ENCODE measurements at places on chromosomes 1 and 21.
A peak's percentile ranks its signal among the peaks of the same experiment; 100 is the strongest.

DNA sequence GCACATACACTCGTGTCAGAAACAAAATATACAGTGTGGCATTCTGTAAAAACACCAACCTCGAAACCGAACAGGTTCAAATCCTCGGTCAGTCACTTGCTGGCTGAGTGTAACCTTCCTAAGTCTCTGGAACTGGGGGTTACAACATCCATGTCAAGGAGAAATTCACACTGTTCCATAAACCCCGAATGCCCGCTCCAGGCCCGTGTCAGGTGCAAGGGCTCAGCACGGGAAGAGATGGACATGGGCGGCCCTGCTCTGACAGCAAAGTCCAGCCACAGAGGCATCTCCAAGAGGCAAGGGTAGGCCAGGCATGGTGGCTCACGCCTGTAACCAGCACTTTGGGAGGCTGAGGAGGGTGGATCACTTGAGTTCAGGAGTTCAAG lies 79.5 kb downstream of the SLC66A1 start:
- DNase-seq: no peak

GRCh38 chr1:164672588-164672987 lies 113.6 kb downstream of the PBX1 start:
- DNase-seq: no peak

GRCh38 chr21:21295303-21295702 lies 297.1 kb downstream of the NCAM2 start:
- DNase-seq: no peak

DNA sequence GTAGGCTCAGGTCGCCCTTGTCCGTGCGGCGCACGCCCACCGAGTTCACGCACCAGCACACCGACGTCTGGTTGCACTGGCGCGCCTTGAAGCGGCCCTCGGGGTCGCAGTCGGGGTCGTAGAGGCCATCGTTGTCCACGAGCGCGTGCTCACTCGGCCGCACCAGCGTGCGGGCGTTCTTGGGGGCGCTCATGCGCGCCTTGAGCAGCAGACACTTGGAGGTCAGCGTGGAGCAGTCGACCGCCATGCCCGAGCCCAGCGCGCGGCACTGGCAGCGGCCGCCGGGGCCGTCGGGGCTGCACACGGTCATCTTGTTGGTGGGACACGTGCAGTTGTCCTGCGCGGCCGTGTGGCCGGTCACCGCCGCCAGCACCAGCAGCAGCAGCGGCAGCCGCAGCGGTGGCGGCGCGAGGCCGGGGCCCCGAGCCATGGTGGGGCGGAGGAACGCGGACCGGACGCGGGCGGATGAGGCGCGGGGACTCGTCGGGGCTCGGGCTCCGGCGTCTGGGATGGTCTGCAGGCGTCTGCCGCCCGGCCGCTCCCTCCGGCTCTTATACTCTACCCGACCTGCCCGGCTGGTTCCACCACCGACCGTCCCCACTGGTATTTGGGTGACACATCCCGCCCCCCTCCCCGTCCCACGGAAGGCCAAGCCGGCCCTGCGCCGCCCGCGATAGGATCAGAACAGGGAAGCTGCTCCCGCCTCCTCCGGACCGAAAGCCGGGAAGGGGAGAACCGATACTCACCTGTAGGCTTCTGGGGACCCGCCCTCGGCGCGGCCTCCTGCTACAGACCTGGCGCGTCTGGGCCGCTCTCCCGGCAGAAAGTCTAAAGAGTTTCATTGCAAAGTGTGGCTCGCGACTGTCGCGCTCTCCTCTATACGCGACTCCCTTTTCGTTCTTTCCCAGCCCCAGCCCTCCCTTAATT lies at the start of gene TACSTD2:
TSS of gene TACSTD2 (minus strand) at position 526 of the 927 bp plus-strand sequence. CDS start at position 430, 96 bp downstream.
- no peak for DNase-seq

DNA sequence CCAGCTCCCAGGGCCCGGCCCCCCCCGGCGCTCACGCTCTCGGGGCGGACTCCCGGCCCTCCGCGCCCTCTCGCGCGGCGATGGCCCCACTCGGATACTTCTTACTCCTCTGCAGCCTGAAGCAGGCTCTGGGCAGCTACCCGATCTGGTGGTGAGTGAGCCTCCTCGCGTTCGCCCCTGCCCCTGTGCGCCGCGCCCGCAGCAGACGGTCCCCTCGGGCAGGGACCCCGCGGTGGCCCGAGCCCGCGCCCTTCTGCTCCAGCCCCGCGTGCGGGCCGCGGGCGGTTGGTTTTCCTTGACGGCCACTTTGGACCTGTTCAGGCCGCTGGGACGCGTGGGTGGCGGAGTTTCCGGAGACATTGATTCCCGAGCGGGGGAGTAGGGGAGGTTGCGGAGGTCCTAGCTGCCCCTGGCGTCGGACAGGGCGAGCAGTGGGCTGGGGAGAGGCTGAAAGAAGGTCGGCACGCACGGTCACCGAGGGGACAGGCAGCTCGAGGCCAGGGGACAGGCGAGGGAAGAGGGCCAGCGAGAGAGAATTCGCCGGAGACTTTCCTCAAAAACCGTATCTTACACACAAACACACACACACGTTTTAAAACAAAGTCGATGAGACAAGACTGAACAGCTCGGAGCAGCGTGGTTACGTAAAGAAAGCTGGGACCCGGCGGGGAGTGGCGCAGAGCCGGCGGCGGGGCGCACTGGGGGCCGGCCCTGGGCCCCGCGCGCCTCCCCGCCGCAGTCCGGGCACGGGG lies 427 bp downstream of the WNT3A start:
- no peak for DNase-seq

GRCh38 chr1:40699787-40700186 lies 8.3 kb downstream of the NFYC start:
- DNase-seq: no peak

DNA sequence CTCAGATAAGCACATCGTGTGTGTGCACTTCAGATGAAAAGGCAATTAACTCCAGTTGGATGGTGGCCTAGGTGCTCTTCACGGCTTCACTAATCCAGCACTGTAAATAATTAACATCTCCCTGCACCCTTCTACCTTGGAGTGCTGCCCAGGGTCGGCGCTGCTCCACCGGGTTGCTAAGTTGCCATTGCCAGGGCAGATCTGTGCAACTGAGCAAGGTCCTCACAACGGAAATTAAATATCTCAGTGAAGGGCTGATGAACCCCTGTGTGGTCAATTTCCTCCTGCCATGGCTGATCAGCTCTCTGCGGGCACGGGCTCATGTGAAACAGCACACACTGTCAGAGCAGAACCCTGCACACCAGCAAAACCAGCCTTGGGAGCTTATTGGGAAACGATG lies 63.2 kb downstream of the SYDE2 start:
- peak; percentile 25 for DNase-seq

DNA sequence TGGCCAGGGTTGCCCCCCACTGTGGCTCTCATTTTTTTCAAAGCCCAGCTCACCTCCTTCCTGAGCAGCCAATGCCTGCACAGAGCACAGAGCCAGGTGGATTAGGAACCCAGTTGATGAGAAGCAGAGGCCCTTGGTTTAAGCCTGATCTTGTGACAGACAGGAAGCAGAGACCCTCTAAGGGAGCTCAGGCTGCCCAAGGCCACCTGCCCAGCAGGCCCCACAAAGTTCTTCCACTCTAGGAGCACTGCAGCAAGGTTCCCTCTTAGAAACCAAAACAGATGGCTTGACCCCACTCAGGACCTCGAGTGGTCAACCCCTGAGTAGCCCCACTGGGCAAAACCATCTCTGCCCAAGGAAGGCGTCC lies 25.5 kb upstream of the PRSS38 start:
- DNase-seq: no peak

- DNase-seq: no peak
Measured at GRCh38 chr1:58888833-58889232, 105.0 kb upstream of the JUN start.

DNA sequence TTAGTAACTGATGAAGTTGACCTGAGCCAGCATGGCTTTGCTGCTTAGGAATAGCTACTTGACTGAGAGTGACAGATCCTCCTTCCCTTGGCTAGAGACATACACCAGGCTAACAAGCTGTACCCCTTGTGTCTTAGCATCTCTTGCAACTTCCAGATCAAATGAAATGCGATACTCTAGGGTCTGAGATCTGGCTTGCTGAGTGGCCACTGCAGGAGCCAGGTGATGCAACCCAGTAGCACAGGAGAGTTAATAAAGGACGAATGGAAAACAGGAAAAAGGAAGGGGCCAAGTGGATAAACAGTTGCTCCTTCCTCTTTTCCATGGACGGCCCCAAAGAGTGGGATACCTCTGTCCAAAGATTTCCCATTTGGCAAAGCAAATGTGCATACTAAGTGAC lies 38.2 kb downstream of the ASTN1 start:
- DNase-seq: no peak

- no peak for DNase-seq
Measured at GRCh38 chr1:90613371-90613770, 103.7 kb downstream of the BARHL2 start.

GRCh38 chr1:20220036-20220435 lies 33.7 kb upstream of the PLA2G2C start:
- no peak for DNase-seq

- no peak for DNase-seq
Measured at GRCh38 chr1:109207467-109208103, 6.1 kb upstream of the SARS1 start.

DNA sequence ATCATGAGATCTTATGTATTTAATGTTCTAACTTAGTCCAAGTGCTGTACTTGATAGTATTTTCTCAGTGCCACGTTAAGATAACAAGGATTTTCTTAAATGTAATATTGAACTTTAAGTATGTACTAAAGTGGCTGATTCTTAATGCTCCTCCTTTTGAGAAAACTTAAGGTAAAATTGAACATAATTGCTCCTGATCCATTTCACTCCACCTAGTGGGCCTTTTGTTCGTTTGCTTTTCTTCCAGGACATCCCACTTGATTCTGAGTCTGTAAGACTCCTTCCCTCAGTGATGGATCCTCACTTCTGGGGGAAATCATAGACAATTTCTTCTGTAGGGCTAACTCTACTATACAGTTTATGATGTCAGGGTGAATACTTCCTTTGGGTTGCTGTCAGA lies 173.1 kb downstream of the LMO4 start:
- DNase-seq: no peak

DNA sequence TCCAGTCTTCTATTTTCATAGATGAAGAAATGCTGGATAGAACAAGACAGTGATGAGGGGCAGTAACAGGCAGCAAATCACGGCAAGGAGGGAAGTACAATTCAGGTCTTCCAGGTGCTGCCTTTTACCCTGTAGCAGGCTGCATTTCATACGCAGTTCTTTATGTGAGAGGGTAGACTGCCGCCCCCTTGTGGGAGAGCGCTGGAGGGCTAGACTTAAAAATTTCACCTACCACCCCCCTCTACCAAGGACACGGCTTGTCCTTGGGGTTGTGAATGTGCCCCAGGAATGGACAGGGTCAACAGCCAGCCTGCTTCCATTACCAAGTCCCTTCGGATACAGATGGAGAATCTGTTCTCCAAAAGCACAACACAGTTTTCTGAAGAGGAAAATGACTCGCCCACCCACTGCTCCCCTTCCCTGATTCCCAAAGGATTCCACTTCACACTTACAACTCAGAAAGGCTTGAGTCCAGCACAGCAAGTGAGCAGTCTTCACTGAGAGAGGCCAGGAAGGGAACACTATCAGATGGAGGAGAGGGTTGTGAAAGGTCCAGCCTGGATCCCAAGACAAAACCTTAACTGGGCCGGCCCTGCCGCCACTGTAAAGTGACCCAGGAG lies 7.4 kb downstream of the WDR77 start:
- DNase-seq: no peak

- peak; percentile 77 for DNase-seq
Measured at GRCh38 chr1:62841587-62842169, 57.7 kb downstream of the ATG4C start.

- no peak for DNase-seq
Measured at GRCh38 chr21:14987370-14988170, 77.2 kb downstream of the NRIP1 start.

GRCh38 chr1:26986658-26987057 lies 6.8 kb upstream of the TRNP1 start:
- no peak for DNase-seq

GRCh38 chr1:171583591-171584201 lies 38.3 kb upstream of the MYOCOS start:
- no peak for DNase-seq

DNA sequence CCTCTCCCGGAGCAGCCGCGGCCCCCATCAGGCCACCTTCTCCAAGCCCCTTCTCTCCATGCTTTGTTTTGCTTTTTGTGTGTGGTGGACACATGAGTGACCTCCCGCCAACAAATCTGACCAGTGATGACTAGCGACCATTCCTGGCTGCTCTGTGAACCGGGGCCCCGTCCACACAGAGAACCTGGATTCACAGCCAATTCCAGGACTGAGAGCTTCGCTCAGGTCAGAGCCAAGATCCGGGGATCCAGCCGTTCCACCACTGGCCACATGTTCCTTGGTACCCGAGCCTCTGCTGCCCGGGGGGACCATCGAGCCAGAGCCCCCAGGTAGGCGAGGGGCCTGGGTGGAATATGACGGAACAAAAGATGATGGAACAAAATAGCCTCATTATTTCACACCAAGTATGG lies 46.7 kb upstream of the COL18A1 start:
- no peak for DNase-seq

- DNase-seq: peak; percentile 31
Measured at GRCh38 chr1:32989160-32990050, 24.8 kb upstream of the RNF19B start.

DNA sequence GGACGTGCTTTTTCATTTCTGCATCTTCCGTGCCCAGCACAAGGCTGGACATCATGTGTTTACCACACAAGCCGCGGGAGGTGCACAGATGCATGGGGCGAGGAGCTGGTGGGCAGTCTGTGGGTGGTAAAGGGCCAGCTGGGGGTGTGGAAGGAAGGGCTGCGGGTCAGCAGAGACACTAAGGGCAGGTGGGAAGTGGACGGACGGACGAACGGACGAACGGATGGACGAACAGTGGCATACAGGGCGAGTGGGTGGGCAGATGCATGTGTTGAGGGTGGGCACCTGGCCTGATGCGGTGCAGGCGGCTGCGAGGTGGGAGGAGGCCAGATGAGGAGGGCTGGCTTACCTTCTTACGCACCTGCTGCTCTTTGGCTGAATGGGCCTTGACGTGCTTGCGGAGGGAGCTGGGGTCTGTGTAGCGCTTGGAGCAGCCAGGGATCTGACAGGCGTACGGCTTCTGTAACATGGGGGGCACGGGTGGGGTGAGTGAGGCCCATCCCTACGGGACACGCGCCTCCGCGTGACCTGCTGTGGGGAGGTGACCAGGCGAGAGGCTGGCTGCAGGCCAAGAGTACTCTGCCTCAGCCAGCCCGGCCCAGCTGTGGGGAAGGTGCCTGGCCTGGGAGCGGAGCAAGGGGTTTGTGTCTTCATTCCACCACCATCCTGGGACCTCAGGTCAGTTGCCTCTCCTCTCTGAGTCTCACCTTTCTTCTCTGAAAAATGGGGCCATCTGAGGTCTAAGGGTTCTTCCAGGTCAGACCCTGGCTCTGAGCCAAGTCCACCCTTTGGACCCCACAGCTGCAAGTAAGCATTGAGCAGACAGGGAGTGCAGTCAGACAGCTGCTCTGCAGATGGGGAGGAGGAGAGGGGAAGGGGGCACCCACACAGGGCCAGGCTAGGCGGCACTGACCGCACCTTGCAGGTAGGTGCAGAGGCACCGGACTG lies 65.5 kb downstream of the DMRTB1 start:
- peak; percentile 20 for DNase-seq

- DNase-seq: no peak
Measured at GRCh38 chr1:1894354-1895059, 3.6 kb upstream of the GNB1 start.

- DNase-seq: peak; percentile 23
Measured at GRCh38 chr1:60746278-60746791, 336.0 kb upstream of the NFIA start.

- DNase-seq: no peak
Measured at GRCh38 chr1:5351366-5351765, 640.9 kb downstream of the NPHP4 start.
